ENCODE measurements at places on chromosomes 4 and X. TPM values are rescaled to one million over a fixed set of nuclear protein-coding genes. Genes with fewer than 3 reads are reported as not detected.

GRCh38 chr4:178280362-178280761, 838.1 kb upstream of the AGA start:
- no peak for DNase-seq

GRCh38 chr4:98386-98785, 25.9 kb upstream of the ZNF718 start:
- no peak for DNase-seq

- DNase-seq = no peak
These were observed 412.9 kb upstream of the FMR1 start for GRCh38 chrX:147498796-147499195.

DNA sequence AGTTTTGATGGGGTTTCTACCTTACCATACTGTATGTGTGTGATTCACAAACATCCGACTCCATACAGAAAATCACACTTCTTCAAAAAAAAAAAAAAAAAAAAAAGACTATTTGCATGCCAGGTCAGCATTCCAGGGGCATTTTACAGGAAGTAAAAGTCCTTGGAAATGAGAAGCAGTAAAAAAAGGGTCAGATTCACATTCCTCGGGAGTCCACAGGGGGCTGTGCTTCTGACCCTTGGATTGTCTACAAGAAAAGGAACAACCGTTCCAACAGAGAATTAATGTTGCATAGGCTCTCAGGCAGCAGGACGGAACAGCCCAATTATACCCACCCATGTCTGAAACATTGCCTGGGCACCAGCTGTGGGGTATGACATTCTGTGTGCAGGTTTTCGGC, 290.3 kb downstream of the LDB2 start:
- DNase-seq = peak; percentile 39

DNA sequence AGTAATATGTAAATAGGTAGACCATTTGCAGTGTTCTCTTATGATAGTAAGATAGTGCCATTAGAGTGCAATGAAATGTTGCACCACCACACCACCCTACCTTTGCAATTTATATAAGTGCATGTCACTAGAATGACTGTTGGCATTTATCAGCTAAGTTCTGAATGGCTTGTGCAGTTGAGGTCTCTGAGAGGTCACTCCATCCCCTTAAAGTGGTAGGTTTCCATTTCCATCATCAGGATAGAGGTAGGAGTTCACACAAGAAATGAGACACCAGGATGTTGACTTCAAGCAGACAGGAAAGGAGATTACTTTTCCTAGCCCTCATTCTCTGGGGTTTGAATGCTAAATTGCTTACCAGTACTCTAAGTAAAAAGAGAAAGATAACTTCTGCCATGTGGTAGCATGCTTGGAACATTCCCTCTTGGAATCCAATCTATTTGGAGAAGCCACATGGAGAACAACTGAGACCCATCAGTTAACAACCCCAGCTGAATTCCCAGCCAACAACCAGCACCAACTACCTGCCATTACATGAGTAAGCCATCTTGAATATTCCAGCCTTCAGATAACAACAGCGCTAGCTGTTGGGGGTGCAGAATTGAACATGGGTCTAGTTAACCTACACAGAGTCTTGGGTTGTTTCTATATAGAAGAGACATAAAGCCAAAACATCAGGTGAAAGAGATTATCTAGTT, 6.7 kb upstream of the LRBA start:
- DNase-seq = no peak

DNA sequence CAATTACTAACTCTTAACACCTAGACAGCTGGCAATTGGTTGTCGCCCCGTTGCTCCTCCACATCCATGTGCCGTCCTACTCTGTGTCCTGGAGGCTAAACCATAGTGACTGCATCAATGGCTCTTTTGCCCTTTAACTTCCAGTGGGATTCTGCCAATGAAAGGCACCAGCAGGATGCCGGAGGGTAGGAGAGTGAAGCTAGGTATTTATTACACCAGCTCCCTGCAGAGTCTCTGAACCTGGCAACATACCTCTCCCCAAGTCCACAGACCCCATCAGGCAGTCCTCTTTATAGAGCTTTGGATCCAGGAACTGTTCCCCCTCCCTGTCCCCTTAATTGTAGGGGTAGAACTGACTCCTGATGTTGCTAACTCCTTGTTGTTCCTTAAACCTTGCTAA, 426.8 kb downstream of the HNRNPD start:
- no peak for DNase-seq

GRCh38 chr4:143337600-143338287, 1.1 kb downstream of the GAB1 start:
- DNase-seq = peak; percentile 36

DNA sequence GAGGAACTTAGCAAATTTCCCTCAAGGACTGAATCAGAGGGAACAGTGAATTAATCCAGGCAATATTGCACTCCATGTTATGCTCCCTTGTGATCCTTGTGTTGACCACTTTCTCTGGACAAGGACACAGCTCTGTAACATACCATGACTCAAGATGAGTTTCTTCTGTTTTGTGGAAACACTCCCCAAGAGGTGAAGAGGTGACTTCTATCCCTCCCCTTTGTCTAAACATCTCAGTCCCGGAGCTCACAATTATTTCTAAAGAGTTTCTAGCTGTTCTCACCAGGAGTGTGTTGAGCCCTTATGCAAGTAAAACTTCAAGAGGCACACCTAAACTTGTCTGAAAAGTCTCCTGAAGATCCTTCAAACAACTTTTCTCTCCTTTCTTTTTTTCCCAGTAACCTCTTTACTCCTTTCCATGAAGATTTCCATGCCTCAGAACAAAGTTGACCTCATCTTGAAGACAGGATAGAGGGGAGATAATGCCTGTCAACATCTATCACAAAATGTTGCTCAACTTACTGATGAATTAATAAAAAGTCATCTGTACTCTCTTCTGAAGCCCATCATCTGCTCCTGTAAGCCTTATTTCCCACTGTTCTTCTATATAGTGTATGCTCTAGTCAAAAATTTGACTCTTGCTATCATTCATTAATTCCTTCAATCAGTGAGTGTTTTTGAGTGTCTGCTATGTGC, 429.1 kb downstream of the SPRY1 start:
- no peak for DNase-seq

- DNase-seq = no peak
These were observed 748 bp downstream of the ATP2B3 start for GRCh38 chrX:153517946-153518834.

- no peak for DNase-seq
These were observed 715.7 kb upstream of the HTR2C start for GRCh38 chrX:113868177-113868576.

- peak; percentile 88 for DNase-seq
These were observed 5.1 kb upstream of the CXCL8 start for GRCh38 chr4:73735231-73735630.

DNA sequence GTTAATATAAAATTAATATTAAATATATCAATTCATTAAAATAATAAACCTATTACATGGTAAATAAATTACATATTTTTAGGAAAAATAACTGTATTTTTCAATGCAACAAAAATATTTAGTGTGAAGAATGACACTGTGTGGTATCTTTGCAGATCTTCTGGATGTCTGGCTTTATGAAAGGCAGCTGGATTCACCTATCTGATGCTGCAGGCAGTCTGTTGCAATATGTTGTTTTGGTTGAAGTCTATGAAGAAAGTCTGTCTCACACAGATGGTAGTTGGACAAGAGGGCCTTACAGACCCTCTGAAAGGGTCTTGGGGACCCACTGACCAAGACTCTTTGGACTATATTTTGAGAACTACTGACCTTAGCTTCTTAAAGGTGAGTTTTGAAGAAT, 89.1 kb upstream of the TMEM150C start:
- no peak for DNase-seq

DNA sequence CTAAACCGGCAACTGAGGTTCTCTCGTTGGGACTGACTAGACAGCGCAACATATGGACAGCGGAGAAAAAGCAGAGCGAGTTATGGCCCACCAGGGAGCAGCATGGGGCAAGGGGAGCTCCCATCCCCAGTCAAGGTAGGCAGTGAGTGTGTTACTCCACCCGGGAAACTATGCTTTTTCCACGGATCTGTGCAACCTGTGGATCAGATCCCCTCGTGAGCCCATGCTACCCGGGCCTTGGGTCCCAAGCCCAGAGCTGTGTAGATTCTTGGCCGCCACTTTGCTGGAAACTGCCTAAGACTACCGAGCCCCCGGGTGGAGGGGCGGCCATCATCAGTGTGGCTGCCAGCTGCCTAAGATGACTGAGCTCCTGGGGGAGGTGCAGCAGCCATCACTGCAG, 140.9 kb downstream of the PAPSS1 start:
- no peak for DNase-seq

- DNase-seq = no peak
These were observed 50.0 kb upstream of the SOD3 start for GRCh38 chr4:24745172-24745895.

DNA sequence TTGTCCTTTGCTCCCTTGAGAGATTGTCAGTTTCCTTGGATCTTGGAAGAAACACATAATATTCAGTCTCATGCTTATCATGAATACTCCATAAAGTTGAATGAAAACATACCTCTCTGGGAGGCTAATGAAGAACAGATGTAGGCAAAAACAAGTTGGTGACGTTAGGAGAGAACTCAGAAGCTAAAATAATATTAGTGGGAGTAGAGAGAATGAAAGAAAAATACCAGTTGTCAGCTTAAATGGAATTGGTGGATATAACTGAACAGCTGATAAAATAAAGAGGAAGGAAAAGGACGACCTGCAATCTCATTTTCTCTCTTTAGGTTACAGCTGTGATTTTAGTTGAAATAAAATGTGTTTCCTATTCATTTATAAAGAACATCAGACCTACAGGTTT, 124.8 kb downstream of the SNCA start:
- DNase-seq = peak; percentile 79

DNA sequence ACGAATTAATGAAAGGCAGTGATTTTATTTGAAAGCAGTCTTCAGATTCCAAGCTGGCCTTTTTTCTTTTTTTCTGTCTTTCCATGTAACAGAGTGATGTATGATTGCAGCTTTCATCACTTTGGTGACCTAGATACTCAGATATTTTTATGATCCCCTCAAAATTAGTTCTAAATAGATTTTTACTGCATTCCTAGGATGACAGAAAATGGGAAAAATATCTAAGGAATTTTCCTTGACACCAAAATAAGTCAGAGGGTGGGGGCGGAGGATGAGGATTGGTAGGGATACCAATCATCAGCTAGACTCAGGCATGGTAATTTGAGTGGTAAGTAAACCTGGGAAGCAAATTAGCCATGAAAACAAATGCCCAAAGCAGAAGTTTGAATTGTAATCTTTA, 11.9 kb upstream of the HMGB2 start:
- no peak for DNase-seq

GRCh38 chrX:117707948-117708743, 408.5 kb downstream of the KLHL13 start:
- DNase-seq = no peak

DNA sequence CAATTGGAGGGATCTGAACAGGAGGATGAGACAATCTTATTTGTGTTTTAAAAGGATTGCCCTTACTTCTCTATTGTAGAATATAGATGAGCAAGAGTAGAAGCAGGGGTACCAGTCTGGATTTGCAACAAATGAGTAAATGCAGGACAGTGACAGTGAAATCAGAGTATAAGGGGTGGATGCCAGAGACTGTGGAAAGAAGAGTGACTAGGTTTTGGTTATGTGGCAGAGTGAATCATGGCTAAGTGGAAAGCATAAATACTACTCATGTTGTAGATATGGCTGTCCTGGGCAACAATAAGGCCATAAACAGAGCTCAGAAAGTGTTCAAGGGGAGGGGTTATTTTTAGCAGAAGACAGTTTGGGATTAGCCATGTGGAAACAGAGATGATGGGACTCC, 6.0 kb upstream of the VSIG4 start:
- DNase-seq = no peak

GRCh38 chrX:35919536-35920309, at the start of gene CFAP47:
CFAP47 (plus strand) TSS chrX:35919734; CDS start chrX:35919800, 66 bp downstream.
- DNase-seq = no peak

DNA sequence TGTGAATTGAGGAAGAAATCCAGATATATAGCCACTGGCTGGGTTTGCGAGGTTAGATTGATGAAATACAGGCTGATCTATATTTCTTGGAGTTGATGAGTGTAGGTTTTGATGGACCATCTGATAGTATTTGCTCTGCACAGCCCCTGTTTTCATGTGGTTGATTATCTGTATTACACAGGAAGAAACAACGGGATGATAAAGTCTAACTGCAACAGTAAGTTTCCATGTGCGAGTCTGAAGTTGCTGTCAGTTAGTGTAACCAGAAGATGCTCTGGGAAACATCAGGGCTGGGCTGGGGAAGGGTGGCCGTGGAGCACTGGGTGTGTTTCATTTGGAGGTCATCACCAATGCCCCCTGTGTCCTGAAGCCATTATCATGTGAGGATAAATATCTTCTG, 148.4 kb upstream of the SFRP2 start:
- DNase-seq = no peak

- DNase-seq = no peak
These were observed 737.5 kb upstream of the MAGEB2 start for GRCh38 chrX:29477878-29478277.

GRCh38 chr4:168557658-168558057, 60.8 kb downstream of the PALLD start:
- DNase-seq = no peak

DNA sequence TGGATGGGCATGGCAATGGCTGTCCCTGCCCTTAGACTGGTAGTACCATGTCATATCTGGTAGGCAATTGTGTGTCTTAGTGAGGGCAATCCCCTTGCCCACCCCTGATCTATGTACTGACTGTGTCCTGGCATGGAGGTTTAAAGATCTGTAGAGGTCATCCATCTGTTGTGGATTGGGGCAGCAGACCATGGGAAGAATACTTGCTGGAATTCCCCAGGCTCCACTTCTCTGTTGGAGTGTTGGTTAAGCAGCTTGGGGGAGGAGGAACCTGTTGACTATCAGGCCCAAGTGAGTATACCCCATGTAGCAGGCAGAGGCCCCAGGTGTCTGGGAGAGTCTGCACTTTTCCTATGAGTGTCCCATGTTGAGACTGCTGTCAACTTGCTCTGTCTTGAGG, 246.7 kb upstream of the DIPK2B start:
- DNase-seq = no peak

Gene SCML2
- 2.7 TPM for total RNA-seq

Gene C1QTNF7
- total RNA-seq = not detected

Gene MFAP3L
- 15.2 TPM for total RNA-seq

Gene PPEF2
- total RNA-seq = under 0.01 TPM

Gene SPARCL1
- 10.0 TPM for total RNA-seq

Gene NUDT11
- 0.51 TPM for total RNA-seq

Gene SLC25A53
- total RNA-seq = 8.5 TPM

Gene PNCK
- total RNA-seq = not detected

Gene IBSP
- total RNA-seq = not detected

Measured in dermis microvascular lymphatic vessel endothelial cell (primary cell).